ENCODE measurements at places on chromosomes 7 and 10. TPM values are rescaled to one million over a fixed set of nuclear protein-coding genes. Genes with fewer than 3 reads are reported as not detected.

Gene CACNA2D1
- total RNA-seq = 31.6 TPM

Gene SPDYE2
- not detected for total RNA-seq

Gene LFNG
- 0.97 TPM for total RNA-seq

Gene KNDC1
- total RNA-seq = not detected

DNA sequence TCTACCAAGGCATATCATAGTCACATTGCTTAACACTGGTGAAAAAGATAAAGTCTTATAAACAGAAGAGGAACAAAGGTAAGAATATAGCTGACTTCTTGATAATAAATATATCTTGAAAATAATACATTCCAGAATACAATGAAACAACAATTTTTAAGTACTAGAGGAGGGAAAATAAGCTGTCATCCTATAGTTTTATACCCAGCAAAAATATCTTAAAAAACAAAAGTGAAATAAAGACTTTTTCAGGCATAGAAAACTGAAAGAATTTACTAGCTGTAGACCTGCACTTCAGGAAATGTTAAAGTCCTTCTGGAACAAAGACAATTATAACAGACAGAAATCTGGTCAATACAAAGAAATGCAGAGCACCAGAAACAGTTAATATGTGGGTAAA, 21.4 kb upstream of the MACROH2A2 start:
- no peak overlapping the region for H3K4me3 ChIP-seq
- no peak for DNase-seq
- H3K27me3 ChIP-seq = peaks cover 15% of the 10 kb centered on the region
- H3K4me1 ChIP-seq = no peaks in the 10 kb centered on the region
- no peak overlapping the region for H3K27ac ChIP-seq
- H3K36me3 ChIP-seq = no peaks in the 10 kb centered on the region

DNA sequence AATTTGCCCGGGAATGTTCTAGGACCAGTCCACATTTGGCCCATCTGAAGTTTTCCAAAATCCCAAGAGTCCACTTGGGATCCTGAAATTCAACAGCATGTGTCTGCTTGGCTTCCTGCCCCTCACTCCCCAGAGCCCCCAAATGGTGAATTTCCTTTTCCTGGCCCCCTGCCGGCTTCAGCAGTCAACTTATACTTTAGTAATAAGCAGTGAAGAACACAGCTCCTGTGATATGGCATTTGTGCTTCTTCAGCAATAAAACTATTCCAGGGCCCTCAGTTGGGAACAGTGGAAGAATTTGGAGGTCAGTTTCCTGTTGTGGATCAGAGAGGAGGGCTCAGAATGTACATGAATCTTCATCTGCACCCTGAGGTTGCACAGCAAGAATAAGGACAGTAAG, 51.1 kb downstream of the PRF1 start:
- H3K4me3 ChIP-seq = no peak overlapping the region
- DNase-seq = no peak
- H3K27me3 ChIP-seq = no peaks in the 10 kb centered on the region
- peak overlapping the region; percentile 21 for H3K27ac ChIP-seq
- peaks cover 20% of the 10 kb centered on the region for H3K4me1 ChIP-seq

DNA sequence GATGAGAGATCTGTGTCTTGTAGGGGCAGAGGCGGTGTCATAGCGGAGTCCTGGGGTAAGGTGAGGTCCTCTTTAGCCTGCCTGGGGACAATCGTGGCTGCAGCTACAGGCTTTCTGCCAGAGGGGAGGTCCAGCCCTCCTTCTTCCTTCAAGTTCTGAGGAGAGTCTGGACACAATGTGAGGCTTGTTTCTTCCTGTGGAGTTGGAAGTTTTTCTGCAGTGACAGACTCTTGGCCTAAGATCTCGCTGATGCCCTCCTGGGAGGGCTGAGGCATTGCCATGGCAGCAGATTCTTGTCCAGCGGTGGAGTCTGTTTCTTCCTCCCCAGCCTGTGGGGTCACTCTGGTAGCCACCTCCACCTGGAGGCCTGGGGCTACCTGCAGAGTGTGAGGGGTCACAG, 4.4 kb downstream of the NACAD start:
- H3K4me1 ChIP-seq = peaks cover 7% of the 10 kb centered on the region
- H3K27me3 ChIP-seq = no peaks in the 10 kb centered on the region
- no peak for DNase-seq
- H3K4me3 ChIP-seq = no peak overlapping the region
- H3K36me3 ChIP-seq = no peaks in the 10 kb centered on the region

- H3K4me1 ChIP-seq = no peaks in the 10 kb centered on the region
- H3K27ac ChIP-seq = no peak overlapping the region
- no peaks in the 10 kb centered on the region for H3K27me3 ChIP-seq
- no peak overlapping the region for H3K4me3 ChIP-seq
Measured at GRCh38 chr10:44647877-44648542, 263.1 kb upstream of the CXCL12 start.

- H3K36me3 ChIP-seq = no peaks in the 10 kb centered on the region
- H3K27ac ChIP-seq = no peak overlapping the region
- H3K27me3 ChIP-seq = no peaks in the 10 kb centered on the region
- no peak for DNase-seq
- no peak overlapping the region for H3K4me3 ChIP-seq
Measured at GRCh38 chr10:92753865-92754264, 64.1 kb downstream of the HHEX start.

DNA sequence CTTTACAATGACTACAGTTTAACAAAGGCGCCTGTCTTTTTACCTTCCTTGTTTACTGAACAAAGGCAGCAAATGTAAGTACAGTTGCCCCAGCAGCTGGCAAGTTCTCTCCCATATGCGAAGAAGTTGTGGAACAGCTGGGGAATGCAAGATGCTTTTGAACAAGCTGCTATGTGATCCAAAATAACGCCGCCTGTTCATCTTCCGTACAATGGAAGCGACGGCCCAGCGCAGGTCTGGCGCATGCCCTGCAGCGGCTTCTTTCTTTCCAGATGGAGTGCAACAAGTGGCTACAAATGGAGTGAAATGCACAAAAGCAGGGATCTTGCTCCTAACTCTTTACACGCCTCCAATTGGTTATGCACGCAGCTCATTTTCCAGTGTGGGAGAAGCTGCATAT, 97.0 kb upstream of the SVIL start:
- H3K4me1 ChIP-seq = peaks cover 31% of the 10 kb centered on the region
- no peak overlapping the region for H3K4me3 ChIP-seq
- no peaks in the 10 kb centered on the region for H3K27me3 ChIP-seq
- H3K36me3 ChIP-seq = peaks cover 8% of the 10 kb centered on the region

- H3K4me1 ChIP-seq = peaks cover 7% of the 10 kb centered on the region
- H3K36me3 ChIP-seq = no peaks in the 10 kb centered on the region
- DNase-seq = no peak
- peaks cover 4% of the 10 kb centered on the region for H3K27me3 ChIP-seq
Measured at GRCh38 chr10:69748621-69749020, 53.1 kb upstream of the COL13A1 start.

GRCh38 chr7:139966949-139967348, 95.8 kb downstream of the PARP12 start:
- no peaks in the 10 kb centered on the region for H3K4me1 ChIP-seq
- DNase-seq = no peak
- H3K27me3 ChIP-seq = peaks cover 3% of the 10 kb centered on the region
- H3K36me3 ChIP-seq = no peaks in the 10 kb centered on the region
- H3K27ac ChIP-seq = no peak overlapping the region
